ENCODE measurements at places on chromosomes 7 and 10. TPM values are rescaled to one million over a fixed set of nuclear protein-coding genes. Genes with fewer than 3 reads are reported as not detected.

Gene RBP3
- not detected for total RNA-seq

Gene ZYX
- 11.8 TPM for total RNA-seq

Gene VCL
- total RNA-seq, result 71.2 TPM

Gene CCDC6
- total RNA-seq, result 16.4 TPM

Gene LBX1
- not detected for total RNA-seq

Gene MEIG1
- total RNA-seq, result not detected

Gene OSBPL3
- 17.3 TPM for total RNA-seq

Gene ERVW-1
- not detected for total RNA-seq

Gene UROS
- total RNA-seq, result 75.2 TPM

Gene SLC18A3
- not detected for total RNA-seq

Gene ST7
- 13.5 TPM for total RNA-seq

Gene HHEX
- 36.8 TPM for total RNA-seq

Gene DGKI
- total RNA-seq, result 3.5 TPM

Gene TLX1
- not detected for total RNA-seq

Gene RADIL
- 1.7 TPM for total RNA-seq

Gene HGF
- total RNA-seq, result 0.25 TPM

Gene LRRD1
- total RNA-seq, result under 0.01 TPM

Gene IGF2BP3
- total RNA-seq, result 4.3 TPM

Gene NUTM2A
- total RNA-seq, result 0.51 TPM

Gene GPRIN2
- total RNA-seq, result not detected

Gene ACSM6
- total RNA-seq, result not detected

Gene GIMAP2
- 34.0 TPM for total RNA-seq

Gene MEOX2
- 2.1 TPM for total RNA-seq

Gene CUBN
- 6.7 TPM for total RNA-seq

Gene ARMC3
- not detected for total RNA-seq

Gene STYXL1
- total RNA-seq, result 24.4 TPM

Gene GIMAP7
- 108 TPM for total RNA-seq

Gene EBLN1
- not detected for total RNA-seq

Gene FAM25A
- total RNA-seq, result not detected

Gene AKR1D1
- total RNA-seq, result not detected

Gene PRLHR
- not detected for total RNA-seq

Gene MRC1
- 250 TPM for total RNA-seq

Gene SLC39A12
- total RNA-seq, result under 0.01 TPM

Gene SPDYE16
- total RNA-seq, result not detected

Gene IL6
- total RNA-seq, result 0.39 TPM
